RPMI7951 (cell line): ENCODE measurements at places on chromosomes 4 and X. TPM values are rescaled to one million over a fixed set of nuclear protein-coding genes. Genes with fewer than 3 reads are reported as not detected.

DNA sequence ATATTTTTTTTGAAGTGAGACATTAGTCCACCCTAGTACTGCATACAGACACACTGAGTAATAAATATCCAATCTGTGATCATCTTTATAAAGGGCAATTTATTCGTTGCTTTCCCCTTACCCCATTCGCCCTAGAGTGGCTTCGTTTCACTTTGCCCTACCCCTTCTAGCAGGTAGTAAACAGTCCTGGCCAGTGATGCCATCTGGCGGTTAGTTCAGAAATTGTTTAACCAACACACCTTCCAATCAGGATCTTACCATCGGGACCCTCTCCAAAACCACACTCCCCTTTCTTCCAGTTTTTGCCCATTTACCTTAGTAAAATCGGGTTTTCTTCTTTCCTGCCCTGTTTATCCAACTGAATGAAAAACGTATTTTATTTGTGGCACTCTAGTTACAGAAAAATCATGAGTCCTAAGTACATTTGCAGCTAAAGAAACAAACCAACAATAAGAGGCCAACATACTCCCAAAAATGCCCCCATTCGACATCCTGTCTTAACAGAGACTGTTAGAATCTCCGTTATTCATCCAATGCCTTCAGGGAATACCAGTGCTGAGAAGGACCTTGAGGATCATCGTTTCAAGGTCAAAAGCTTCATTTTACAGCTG lies 2.2 kb downstream of the PPA2 start:
- peak; percentile 64 for DNase-seq

The NLGN3 gene
- under 0.01 and 0.10 TPM in 2 replicates for total RNA-seq

The PCDH11X gene
- total RNA-seq = not detected in 2 replicates

GRCh38 chr4:84848432-84848831 lies 118.1 kb downstream of the WDFY3 start:
- DNase-seq = no peak

The KDR gene
- under 0.01 and 0.10 TPM in 2 replicates for total RNA-seq

GRCh38 chr4:148205476-148205875 lies 236.7 kb downstream of the NR3C2 start:
- DNase-seq = peak; percentile 2
